Activated T-cell treated with anti-CD3 and anti-CD28 coated beads, Interleukin-2, amount 50 U/mL, for 72 hours (primary cell): ENCODE measurements at places on chromosomes 5 and 9.

DNA sequence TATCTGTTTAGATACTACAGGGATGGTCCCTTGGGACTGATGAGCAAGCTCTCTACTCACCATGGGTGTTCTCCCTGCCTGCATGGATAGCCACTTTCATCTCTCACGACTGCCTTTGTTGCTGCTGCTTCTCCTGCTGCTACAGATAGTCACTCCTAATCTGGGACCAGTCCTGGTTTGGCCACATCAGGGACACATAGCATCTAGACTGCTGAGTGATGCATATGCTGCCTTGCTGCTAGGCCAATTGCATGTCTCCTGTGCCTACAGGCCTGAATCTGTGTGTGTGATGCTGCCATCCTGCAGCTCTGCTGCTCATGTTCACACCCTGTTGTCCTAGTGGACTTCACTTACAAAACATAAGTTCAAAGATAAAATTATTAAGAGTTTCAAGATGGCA lies 297.1 kb downstream of the HCN1 start:
- DNase-seq = no peak

DNA sequence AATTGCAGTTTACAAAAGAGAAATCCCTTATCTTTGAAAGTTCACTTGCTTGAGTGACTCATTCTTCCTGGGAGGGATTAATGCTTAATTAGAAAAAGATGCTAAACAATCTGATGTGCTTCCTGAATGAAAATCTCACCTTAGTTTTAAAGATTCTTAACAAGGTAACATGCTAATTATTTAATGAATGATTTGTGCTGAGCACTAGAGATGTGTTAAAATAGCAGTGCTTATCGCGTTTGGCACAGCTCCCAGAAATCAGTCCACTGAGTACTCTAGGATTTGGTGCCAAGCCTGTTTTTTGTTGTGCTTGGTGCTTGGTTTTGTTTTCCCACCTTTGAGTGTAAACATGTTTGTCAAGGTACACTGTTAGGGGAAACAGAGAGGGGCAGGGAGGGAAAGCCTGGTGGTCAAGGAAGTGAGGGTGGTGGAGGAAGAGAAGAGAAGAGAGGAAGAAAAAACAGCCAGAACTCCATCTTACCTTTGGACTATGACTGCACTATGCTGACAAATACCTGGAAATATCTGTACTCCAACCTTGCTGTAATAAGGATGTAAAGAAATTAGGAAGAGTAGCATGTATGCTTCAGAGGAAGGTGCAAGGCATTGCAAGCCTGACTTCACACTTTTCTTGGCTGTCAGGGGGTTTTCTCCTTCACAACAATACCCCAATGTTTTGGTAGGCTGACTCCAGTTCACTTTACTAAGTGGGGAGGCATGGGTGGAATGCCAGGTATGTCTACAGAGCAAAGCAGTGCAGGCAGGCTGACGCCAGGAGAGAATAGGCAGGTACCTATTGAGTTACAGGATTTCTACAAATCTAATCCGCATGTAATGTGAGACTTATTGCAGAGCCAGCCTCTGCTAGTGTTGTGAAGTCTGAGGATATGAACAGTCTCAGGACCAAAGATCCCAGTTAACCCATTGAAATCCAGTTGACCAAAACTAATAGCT lies 157.2 kb upstream of the ISL1 start:
- DNase-seq = no peak

GRCh38 chr5:138068742-138069600 lies 14.9 kb upstream of the WNT8A start:
- peak; percentile 73 for DNase-seq

DNA sequence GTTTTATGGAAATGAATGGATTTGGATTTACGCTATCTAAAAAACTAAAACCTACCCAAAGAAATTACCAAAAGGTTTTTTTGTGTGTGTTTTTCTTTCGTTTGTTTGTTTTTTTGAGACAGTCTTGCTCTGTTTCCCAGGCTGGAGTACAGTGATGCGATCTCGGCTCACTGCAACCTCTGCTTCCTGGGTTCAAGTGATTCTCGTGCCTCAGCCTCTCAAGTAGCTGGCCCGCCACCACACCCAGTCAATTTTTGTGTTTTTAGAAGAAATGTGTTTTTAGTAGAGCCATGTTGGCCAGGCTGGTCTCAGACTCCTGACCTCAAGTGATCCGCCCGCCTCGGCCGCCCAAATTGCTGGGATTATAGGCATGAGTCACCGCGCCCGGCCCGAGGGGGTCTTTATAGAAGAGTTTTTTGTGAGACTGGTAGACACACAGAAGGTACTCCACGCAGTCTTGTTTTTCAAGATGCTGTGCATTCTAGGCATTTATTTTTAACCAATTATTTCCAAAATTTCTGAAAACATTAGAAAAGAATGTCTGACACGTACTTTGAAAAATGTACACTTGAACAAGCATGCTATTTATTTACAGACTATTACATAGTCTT lies 75.7 kb downstream of the NR6A1 start:
- no peak for DNase-seq

GRCh38 chr9:121821326-121821725 lies 169.9 kb downstream of the DAB2IP start:
- no peak for DNase-seq

DNA sequence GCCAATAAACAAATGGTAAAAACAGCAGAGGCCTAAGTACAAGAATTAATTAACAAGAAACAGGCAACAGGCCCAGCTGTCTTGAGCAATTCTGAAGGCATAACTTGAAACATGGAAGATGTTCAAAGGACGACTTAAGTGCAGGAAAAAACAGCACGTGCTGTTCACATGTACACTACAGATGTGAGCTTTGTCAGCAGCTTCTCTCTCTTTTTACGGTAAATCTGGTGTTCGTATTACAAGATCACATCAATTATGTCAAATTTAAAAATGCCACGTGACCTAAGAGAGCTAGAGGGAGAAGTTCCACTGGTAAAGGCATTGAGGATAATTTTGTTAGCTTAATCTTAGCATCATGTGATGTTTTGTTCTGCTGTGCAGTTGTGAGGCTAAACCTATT lies 281.1 kb downstream of the PSAT1 start:
- DNase-seq = no peak

GRCh38 chr9:84926793-84927192 lies 257.3 kb downstream of the NTRK2 start:
- DNase-seq = no peak

GRCh38 chr5:176889321-176890280 lies 9.5 kb downstream of the HK3 start:
- DNase-seq = no peak

DNA sequence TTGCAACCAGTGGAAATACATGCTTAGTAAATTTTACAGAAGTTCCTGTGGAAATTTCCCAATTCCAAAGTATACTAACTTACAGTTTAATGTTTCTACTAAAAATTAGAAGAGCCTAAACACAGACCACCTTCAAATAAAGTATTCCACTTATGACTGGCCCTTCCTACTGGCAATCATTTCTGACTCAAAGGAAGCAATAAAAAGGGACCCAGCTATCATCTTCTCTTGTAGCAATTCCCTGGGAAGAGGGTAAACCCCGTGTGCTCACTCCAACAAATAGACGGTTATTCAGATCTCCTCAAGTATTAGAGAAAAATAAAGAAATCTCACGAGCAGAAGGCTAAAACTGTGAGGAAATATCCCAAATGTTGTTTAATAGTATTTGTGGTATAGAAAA lies 43.3 kb downstream of the GOLPH3 start:
- DNase-seq = no peak

- DNase-seq = no peak
Observed at GRCh38 chr9:37348917-37349316, 73.6 kb upstream of the GRHPR start.

- DNase-seq = no peak
Observed at GRCh38 chr9:92055624-92056023, 59.6 kb downstream of the SPTLC1 start.

- no peak for DNase-seq
Observed at GRCh38 chr5:168936511-168936910, 357.3 kb upstream of the PANK3 start.

DNA sequence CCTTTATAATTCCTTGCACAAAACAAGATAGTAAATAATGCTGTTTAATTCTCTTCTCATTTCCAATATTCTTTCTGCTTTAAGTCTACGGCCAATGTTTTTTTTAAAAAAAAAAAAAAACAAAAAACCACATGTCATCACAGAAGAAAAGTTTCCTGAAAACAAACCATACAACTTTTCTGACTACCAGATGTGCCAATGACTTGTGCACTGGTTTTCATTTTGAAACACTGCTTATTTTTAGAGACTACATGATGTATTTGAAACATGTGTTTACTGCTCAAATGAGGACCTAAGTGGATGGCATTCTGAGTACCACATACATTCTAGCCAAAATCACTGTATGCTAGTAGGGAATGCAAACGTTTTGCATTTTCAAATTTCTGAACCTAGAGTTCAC lies 167.9 kb downstream of the GLIS3 start:
- DNase-seq = no peak

- no peak for DNase-seq
Observed at GRCh38 chr9:91896513-91897121, 53.4 kb downstream of the ROR2 start.

- no peak for DNase-seq
Observed at GRCh38 chr9:69519470-69520240, 152.5 kb downstream of the APBA1 start.

GRCh38 chr9:133135146-133135745 lies 14.2 kb upstream of the RALGDS start:
- DNase-seq = peak; percentile 93

GRCh38 chr9:129555512-129556215 lies 65.2 kb downstream of the C9orf50 start:
- DNase-seq = no peak

GRCh38 chr5:133605323-133605722 lies 7.0 kb downstream of the FSTL4 start:
- no peak for DNase-seq

- DNase-seq = peak; percentile 96
Observed at GRCh38 chr5:181191526-181192336, 13.3 kb downstream of the TRIM7 start.
